Stimulated activated CD8-positive, alpha-beta memory T cell treated with anti-CD3 and anti-CD28 coated beads, Interleukin-15, amount 100 ng/mL, for 4 hours (primary cell): ENCODE measurements at places on chromosomes 7 and 10.

- DNase-seq = no peak
Observed at GRCh38 chr7:149586646-149587645, 89.3 kb upstream of the ZNF746 start.

DNA sequence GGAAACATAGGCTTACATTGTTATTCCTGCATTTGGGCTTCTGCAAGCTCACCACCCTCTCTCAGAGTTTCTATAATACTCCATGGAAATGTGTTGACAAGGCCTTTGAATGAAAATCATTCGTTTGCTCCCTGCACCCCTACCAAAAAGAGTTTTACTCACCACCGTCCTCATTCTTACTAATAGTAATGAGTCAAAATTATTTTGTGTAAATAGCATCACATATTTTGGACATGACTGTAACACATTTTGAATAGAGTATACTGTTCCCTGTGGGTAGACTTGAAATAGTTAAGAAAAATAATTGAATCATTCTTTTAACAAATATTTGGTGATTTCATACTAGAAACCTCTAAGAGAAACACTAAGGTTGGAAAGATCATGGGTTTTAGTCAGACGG, 84.6 kb downstream of the AKAP9 start:
- DNase-seq = no peak

GRCh38 chr7:140127360-140128127, 49.2 kb downstream of the KDM7A start:
- DNase-seq = no peak

DNA sequence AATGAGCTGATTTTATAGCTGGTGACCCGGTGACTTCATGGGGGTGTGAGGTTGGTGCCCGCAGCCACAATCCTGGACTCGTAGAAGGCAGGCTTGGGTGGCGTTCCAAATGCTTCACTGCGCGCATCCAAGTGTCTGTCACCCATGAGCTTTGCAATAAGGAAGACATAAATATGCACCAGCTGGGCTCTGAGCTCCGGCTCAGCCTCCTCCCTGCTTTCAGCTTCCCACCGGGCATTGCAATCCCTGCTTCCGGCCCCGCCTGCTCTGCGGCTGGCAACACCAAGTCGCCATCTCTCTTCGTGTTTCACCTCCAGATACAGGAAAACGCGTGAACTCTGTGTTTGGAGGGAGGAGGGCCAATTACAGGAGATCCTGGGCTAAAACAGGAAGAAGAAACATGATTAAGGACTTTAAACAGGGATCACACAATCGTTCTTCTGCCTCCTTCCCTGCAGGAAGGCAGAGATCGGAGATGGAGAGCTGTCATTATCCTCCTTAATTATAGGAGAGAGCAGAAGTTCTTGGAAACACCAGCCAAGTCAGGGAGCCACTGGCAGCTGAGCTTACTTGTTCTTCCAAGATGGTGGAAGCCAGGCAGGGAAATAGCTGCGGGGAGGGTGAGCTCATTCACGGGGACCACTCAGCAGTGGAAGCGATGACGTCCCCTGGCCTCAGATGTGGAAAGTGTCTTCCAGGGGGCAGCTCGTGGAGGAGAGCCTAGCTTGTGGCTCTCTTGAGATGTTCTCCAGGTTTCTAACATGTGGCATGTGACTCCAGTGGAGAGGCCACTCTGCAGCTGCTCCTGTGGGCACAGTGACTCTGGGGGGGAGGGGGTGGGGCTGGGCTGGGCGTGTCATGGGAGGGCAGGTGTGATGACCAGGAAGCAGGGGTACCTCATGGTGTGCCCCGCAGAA, 134.9 kb downstream of the CAMK1D start:
- no peak for DNase-seq

DNA sequence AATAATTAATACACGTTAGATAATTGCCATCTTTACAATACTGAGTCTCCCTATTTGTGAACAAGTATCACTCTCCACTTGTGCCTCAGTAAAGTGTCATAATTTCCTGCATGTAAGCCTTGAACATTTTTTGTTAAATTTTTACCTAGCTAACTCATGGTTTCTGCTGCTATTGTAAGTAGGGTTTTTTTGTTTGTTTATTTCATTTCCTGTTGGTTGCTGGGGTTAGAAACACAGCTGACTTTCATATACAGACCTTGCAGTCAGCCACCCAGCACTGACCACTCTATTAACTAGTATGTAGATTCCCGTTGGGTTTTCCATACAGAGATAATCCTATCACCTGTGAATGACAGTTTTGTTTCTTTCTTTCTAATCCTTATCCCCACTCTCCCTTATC, 133.3 kb downstream of the MPP7 start:
- no peak for DNase-seq

GRCh38 chr10:46026106-46026505, 4.3 kb downstream of the NCOA4 start:
- DNase-seq = no peak

- no peak for DNase-seq
Observed at GRCh38 chr10:787933-788651, 98.6 kb upstream of the DIP2C start.

- no peak for DNase-seq
Observed at GRCh38 chr7:129958643-129959470, 6.1 kb upstream of the UBE2H start.

DNA sequence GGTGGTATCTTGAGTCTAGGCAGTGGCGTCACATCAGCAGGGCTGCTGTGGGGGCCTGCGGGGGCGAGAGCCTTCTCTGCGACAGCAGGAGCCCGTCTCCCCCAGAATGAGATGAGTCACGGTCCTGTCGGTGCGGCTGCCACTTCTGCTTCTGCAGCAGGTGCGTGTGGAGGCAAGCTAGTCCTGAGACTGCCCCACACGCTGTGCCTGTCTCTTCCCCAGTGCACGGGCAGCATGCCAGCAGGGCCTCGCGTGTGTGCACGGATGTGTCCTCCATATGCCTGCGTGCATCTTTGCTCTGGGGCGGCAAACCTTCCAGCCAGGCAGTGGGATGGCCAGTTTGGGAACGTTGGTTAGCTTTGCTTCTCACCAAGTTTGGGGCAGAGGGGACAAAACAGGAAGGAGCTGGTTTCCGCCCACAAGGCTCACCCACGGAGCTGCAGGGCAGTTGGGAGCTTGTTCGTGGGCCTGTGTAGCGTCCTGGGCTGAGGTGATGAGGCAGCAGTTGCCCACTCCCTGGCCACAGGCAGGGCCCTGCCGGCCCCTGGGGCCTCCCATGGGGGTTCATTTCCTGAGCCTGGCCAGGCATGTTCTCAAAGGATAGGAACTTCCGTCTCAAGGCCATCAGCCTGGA, 60.8 kb upstream of the PPIF start:
- DNase-seq = peak; percentile 79
